Trophoblast cell (in vitro differentiated cells and primary cell): ENCODE measurements at places on chromosomes 11 and 22.

DNA sequence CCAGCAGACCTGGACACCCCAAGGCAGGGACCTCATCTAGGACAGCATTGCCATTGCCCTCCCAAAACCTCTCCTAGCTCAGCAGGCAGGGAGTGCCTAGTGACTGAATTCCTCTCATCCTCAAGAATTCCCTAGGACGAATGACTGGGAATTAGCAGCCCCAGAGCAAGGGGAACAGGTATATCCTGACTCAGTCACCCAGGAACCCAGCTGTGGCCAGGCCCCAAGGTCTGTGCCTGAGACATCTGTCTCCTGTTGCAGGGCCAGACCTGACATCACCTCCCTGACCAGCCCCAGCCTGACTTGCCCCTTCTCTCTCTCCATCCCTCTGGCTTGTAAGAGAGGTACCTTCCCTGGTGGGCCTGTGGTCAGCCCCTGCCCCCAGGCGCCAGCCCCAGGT is 39.0 kb upstream of the SUSD2 start:
- peak; percentile 71 for DNase-seq

- DNase-seq, result no peak
Measured at GRCh38 chr11:13848031-13848430, 114.5 kb upstream of the SPON1 start.

DNA sequence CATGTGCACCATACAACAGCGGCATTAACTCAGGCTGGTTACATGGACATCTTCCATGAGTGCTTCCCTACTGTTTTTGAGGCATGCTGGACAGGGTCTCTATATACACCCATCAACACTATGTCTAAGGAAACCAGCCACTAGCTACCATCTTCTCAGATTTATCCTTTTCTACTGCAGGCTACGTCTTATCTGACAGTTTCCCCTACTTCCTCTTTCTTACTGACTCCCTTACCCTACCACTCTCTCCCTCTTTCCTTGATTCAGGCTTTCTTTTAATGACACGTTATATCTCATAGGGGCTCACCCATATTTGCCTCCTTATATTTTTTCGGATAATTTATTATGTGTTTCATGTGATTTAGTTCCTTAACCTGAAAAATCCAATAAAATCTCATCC is 41.8 kb downstream of the DDI1 start:
- no peak for DNase-seq

GRCh38 chr11:31610544-31610943 is 101.0 kb downstream of the ELP4 start:
- DNase-seq, result no peak

- DNase-seq, result no peak
Measured at GRCh38 chr11:100857236-100858005, 170.3 kb downstream of the ARHGAP42 start.
